Naive thymus-derived CD8-positive, alpha-beta T cell (primary cell): ENCODE measurements at places on chromosomes 13 and 19.

GRCh38 chr13:85799097-85799582, at the start of gene SLITRK6:
TSS of gene SLITRK6 (minus strand) at chr13:85799419. CDS start at chr13:85796508, 2,911 bp downstream.
- no peak for DNase-seq

DNA sequence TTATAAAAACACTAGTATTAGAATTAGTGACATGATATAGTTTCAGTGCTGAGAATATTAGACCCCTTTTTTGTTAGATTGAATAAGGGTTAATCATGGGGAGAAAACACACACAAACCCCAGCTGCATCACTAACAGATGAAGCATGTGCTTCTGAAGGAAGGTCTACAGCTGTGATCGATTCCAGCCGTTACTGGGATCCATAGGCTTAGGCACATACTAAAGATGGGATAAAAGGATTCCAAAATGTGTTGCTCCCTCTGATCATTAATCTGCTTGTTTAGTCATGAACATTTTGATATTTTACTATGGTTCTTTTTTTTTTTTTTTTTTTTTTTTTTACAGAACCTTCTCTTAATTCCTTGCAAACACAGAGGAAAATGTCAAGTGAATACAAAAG, 1591.3 kb downstream of the EFNB2 start:
- no peak for DNase-seq

DNA sequence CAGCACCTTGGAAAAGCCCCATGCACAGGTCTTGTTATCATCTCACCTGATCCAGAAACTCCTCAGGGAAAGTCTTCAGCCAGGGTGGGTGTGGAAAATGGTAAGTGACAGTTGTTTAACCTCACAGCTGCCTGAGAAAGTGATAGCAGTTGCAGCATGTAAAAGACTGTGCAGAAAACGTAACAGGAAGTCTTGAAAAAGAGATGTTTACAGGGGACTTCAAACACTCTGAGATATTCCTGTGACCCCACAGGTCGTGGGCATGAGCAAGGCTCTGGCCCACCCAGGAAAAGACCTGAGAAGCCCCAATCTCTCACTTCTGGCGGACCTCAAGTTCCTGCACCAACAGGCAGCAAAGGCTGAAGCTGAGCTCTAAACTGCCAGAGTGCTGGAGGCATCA, 826.9 kb downstream of the UQCRFS1 start:
- DNase-seq, result no peak

DNA sequence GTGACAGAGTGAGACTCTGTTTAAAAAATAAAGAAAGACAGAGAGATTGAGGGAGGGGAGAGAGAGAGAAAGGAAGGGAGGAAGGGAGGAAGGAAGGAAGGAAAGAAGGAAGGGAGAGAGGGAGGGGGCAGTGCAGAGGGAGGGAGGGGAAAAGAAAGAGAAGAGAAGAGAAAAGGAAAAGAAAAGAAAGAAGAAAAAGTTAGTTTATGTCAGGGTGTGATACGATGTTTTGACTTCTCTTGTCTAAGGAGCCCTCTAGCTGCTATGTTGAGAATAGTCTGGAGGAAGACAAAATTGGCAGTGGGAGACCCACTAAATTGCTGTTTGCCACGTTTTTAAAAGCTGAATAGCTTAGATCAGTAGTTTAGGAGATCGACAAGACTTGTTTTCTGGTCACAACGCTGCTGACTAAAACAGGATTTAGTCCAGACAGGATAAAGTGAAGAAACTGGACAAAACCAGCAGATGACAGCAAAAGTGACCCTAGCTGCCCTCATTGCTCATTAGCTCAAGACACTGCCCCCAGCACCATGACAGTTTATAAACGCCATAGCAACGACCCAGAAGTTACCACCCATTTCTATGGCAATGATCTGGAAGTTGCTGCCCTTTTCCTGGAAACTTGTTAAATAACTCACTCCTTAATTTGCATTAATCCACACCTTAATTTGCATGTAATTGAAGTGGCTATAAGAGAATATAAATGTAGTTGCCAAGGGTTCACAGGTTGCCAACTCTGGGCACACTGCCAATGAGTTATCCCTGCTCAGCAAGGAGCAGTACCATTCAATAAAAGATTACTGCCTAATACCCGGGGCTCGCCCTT, 11.1 kb downstream of the TEX101 start:
- no peak for DNase-seq

- peak; percentile 66 for DNase-seq
These were observed 2.8 kb downstream of the PTGER1 start for GRCh38 chr19:14472202-14472938.

GRCh38 chr13:97330448-97330847, 103.5 kb upstream of the RAP2A start:
- DNase-seq, result no peak
